Activated CD4-positive, alpha-beta T cell treated with anti-CD3 and anti-CD28 coated beads, Interleukin-2, Interleukin-4, amounts not matched to agents 100 ng/mL and 50 ng/mL, durations not matched to agents 16 hours and 8 hours (primary cell): ENCODE measurements at places on chromosomes 7 and 10.
A peak's percentile ranks its signal among the peaks of the same experiment; 100 is the strongest.

DNA sequence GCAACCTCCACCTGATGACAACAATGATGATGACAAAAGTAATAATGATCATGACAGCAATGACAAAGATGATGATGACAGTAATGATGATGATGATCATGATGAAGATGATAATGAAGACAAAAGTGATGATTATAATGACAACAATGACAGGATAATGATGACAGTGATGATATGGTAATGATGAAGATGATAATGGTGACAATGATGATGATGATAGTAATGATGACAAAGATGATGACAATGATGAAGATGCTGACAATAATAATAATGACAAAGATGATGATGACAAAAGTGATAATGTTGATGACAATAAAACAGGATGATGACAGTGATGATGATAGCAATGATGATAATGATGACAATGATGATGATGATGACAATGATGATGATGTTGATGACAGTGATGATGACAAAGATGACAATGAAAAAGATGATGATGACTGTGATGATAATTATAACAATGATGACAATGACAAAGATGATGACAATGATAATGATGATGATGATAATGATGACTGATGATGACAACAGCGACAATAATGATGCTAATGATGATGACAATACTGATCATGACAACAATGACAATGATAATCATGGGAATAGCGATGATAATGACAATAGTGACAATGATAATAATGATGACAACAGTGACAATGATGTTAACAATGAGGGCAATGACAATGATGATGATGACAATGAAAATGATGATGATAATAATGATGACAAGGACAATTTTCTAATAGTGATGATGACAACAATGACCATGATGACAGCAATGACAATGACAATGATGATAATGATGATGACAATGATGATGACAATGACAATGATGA is 1106.5 kb upstream of the AUTS2 start:
- DNase-seq: no peak

GRCh38 chr7:135355377-135356048 is 121.9 kb downstream of the STRA8 start:
- no peak for DNase-seq

DNA sequence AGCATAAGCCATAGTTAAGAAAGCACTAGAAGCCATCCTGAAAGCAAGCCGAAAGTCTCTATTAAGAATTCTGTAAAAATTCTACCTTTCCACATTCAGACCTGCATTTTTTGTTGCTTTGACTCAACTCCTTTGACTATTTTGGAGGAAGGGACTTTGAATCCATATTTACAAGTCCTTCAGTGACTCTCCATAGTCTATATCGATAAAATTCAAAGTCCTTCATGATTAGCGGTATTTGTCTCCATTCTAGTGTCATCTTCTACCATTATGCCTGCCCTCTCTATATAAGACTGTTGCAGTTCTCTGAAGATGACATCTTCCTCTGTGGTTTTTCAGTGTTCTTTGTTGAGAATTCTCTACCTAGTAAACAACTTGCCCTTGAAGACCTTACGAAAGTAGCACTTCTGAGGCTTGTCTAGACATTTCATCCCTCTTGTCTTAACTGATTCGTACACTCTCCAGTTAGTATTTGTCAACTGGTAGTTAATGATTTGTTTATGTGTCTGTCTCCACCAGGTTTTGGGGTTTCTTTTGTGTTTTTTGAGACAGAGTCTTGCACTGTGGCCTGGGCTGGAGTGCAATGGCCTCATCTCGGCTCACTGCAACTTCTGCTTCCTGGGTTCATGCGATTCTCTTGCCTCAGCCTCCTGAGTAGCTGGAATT is 1.7 kb downstream of the CCSER2 start:
- peak; percentile 77 for DNase-seq

DNA sequence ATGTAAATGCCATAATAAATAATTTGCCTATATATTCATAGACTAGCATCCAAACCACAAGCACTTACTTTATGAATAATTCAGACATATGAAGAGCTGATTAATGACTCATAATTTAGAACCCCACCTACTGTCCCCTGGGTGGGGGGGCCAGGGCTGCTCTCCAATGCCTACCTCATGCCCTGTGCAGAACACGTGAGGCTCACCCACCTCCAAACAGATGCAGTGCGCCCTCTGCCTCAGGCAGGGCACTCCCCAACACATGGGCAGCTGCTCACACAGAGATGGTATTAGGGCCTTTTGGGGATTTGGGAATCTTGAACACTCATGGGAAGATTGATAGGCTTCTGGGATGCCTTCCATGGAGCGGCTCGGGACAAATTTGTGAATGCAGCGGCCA is 75.1 kb upstream of the INSIG1 start:
- DNase-seq: no peak

DNA sequence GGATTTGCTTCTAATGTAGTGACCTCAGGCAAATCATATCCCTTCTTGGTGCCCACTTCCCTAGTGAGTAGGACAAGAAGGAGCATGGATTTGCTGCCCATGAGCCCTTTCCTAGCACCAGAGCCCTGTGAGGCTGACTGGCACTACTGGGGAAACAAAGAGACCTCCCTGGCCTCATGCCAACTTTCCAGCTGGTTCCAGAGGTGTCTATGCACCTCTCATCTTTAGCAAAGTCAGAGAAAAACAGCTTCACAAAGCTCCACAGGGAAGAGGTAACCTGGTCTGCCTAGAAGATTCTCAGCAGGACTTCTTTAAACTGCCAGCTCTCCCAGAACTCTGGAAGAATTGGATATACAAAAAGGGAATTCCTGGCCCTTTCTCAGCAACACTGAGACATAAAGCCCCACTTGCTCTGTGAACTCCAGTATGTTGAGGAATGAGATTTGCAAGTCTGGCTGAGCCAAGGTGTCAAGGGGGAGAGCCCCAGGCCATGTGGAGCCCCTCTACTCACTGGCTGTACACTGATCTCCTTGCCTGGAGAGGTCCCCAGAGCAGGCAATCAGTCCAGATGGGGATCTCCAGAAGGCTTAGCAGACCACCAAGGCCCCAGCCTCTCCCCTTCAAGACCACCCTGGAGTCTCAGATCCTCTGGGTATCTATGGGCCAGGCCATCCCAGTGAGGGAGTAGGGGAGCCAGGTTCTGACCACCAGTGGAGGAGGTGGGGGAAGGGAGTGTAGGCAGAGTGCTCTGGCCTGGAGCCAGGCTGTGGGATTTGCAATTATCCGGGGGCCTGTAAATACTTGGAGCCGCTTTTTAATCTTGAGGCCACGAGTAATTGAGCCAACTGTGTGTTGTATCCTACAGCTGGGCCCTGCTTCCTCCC is 24.4 kb upstream of the RBM20 start:
- no peak for DNase-seq

DNA sequence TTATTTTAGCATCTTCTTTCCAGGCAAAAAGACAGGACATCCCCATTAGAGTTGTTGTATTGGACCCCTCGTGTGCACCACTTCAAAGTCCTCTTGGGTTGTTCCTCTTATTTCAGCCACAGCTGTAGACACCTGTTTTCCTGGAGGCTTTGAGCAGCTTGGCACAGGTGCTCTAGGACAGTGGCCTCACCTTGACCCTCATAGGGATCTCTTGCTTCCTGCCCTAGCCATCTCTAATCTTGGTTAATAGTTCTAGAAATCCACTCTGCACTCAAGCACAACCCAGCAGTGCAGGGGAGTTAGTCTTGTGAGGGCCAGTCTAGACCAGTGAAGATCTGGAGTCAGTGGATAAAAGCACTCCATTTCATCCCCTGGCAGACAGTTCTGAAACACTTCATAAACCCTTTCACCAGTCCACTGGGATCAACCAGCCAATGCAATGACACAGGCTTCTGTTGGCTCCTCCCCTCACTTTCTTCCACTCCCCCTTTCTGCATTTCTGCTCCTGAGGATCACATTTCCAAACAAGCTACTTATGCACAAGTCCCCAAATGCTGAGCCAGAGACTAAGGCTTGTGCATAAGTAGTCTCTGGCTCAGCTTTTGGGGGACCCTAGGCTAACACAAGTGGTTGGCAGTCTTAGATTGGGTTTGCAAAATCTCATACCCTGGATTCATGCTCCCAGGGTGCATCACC is 131.5 kb upstream of the LAMB4 start:
- DNase-seq: no peak
